ENCODE measurements at places on chromosomes 1 and 21.
A peak's percentile ranks its signal among the peaks of the same experiment; 100 is the strongest.

DNA sequence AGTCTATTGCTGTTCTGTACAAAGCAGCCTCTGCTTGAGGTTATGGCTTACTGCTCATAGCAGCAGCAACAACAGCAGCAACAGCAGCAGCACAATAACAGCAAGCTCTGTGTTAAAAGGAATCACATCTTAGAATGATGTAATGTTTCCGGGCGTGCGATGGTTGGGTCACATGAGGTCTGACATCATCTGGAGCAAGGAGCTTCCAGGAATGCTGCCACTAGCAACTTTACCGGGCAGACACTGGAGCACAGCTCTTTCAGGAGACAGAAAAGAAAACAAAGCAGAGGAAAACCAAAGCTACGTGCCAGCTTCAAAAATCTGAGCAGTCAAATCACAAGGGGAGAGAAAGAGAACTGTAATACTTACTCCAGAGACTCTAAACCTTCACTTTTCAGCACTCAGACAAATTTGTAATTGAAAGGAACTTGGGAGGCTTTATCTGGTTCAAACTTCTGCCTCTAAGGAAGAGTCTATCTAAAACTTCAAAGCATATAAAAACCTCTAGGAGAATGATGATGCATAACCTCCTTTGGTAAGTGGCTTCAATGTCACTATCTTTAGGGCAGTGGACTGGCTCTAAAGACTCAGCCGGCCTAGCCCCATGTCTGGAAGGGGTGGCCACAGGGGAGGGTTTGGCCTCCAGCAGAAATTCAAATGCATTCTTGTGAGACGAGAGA, 28.3 kb upstream of the RAB3GAP2 start:
- DNase-seq = no peak

GRCh38 chr1:51648180-51649109, 31.6 kb downstream of the OSBPL9 start:
- DNase-seq = no peak

DNA sequence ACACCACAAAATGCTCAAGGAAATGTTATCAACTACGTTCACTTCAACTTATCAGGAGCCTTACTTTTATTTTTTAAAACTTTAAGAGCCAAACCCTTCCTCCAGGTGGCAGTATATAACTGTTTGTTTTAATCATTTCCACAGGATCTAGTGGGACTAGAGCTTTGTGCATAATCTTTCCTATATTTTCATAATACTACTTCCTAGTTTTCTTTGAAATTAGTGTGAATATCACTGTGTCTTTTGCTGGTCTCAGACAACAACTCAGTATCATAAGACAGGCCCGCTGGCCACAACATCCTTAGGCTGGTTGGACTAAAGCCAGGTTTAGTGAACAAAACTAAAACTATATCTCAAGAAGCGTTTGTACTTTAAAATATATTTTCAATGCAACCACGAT, 145.5 kb downstream of the TIAM1 start:
- peak; percentile 50 for DNase-seq

GRCh38 chr1:87450615-87451209, 122.0 kb downstream of the LMO4 start:
- peak; percentile 34 for DNase-seq

- peak; percentile 85 for DNase-seq
These were observed 7.3 kb downstream of the SH3BGRL3 start for GRCh38 chr1:26287033-26287711.

DNA sequence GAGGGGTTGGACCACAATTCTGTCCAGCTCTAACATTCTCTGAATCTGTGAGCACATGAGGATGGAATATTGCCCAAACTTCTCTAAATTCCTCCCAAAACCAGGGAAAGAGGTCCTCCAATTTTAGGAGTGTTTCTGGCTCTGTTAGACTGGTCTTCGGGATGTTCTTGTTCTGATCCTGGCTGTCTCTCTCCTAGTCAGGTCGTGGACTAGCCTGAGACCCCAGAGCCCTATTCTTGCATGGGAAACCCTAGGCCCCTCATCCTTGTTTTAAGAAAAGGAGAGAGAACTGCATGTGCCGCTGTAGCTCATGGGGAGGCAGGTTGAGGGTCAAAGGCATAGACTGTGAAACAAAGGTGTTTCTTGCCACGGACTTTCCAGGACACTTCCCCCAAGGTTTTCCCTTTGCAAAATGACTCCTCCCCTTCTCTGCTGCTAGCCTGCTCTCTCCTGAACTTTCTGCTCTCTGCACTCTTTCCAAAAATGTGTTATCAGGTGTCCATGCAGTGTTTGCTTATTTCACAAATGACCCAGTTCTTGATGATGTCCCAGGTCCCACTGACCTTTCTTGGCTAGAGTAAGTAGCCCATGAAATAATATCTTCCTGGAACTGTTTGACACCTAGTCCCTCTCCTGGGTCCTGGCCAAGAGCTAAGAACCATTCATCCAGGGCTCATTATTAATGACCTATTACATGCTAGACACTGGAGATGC, 29.3 kb upstream of the RD3 start:
- DNase-seq = no peak

- no peak for DNase-seq
These were observed 2.5 kb upstream of the F3 start for GRCh38 chr1:94543893-94544635.

DNA sequence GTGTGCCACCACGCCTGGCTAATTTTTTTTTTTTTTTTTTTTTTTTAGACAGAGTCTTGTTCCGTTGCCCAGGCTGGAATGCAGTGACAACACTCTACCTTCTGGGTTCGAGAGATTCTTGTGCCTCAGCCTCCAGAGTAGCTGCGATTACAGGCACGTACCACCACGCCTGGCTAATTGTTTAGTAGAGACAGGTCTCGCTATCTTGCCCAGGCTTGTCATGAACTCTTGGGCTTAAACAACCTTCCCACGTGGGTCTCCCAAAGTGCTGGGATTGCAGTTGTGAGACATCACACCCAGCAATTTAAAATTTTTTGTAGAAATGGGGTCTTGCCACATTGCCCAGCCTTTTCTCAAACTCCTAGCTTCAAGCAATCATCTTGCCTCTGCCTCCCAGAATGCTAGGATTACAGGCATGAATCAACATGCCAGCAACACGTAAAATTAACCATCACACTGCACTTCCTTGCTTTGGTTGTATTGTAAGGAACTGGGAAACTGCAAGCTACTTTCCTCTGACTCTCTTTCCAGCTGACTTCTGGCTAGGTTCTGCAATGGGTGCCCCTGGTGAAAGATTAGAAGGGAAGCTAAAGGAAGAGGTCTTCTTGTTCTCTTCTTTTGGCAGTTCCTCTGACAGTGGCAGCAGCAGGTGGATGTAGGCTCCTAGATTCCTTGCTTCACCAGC, 13.9 kb upstream of the IL6R start:
- no peak for DNase-seq

Measured in B cell (primary cell).